ENCODE measurements at places on chromosomes 1 and 21.

- DNase-seq, result no peak
Observed at GRCh38 chr1:149888999-149889289, 10.4 kb upstream of the BOLA1 start.

DNA sequence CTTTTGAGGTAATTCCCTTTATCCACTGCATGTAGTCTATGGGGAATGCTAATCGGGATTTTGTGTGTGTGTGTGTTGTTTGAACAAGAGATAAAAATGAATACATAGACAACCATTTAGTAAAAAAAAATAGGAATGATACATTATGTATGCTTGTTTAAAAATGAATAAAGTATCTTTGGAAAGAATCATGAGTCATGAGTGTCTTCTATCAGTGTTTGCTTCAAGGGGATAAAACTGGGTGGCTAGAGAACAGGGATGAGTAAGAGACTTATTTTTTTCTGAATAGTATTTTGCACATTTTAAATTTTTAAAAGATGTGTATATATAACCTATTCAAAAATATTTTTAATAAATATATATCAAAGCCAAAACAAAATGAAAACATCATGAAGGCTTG, 839.4 kb upstream of the ADGRL4 start:
- no peak for DNase-seq

GRCh38 chr1:198072177-198072576, 84.6 kb upstream of the NEK7 start:
- DNase-seq, result no peak

- no peak for DNase-seq
Observed at GRCh38 chr1:230145505-230145899, 78.5 kb downstream of the GALNT2 start.

DNA sequence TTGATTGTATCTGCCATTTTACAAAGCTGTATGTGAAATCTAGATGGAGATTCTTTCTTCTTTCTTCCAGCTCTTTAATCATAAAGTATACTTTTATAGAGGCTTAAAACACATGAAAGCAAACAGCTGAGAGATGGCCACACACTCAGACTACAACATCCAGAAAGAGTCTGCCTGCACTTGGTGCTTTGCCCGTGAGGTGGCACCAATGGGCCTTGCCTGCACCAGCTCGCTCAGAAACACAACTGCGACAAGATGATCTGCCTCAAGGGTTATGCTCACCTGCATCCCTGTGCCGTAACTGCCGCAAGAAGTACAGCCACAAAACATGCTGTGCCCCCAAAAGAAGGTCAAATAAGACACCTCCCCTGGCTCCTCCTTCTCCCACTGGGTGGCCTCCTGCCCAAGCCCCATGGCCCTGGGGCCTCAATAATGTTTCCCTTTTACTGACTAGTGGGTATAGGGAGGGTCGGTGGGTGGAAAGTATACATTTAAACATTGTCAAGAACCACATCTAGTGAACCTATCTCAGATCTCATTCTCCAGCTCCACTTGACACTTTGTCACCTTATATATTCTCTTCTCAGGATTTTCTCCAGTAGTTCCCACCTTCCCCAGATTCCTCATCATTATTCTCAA, 66.7 kb upstream of the ANGPTL3 start:
- DNase-seq, result no peak

DNA sequence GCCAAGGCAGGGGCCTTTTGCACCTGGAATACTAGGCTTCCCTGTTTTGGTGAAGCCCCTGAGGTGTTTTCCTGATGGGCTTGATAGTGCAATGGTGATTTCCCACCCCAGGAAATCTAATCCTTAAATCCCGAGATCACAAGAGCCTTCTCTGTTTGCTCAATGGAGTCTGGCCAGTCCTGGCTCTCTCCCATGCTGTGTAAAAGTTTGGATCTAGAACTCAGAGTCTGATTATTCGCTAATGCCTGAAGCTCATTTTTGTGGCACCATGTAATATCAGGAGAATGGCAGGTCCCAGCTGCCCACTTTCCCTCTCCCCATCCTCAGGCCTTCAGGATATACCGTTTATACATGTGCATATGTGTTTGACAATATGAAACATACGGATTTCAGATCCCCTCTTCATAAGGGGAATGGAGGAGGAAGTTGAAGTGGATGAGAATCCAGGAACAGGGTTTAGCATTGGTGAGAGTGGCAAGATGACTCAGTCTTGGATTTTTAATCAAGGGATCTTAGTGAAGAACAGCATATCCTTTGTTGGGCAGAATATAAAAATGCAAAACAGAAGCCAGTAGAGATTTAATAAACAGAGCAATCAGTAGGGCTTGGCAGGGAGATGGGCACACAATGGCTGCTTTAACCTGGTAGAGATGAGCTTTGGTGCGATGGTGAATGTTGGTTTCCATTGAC, 62.1 kb downstream of the CLIC6 start:
- no peak for DNase-seq

DNA sequence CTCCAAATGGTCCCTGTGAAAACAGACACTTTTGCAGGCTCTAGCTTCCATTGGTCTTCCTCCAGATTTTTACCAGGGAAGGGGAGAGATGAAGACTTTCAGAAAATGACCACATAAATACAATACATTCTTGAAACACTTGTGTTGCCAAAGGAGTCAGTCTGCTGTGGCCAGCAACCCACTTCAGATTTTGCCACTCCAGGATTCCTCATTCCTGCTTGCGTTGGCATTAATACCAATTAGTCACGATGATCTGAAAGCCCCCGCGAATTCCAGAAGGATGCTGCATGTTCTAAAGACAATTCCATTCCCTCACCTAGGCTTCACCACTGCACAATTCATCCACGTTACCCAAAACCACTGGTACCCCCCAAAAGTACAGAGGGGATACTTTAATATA, 7.9 kb upstream of the BACE2 start:
- DNase-seq, result no peak

DNA sequence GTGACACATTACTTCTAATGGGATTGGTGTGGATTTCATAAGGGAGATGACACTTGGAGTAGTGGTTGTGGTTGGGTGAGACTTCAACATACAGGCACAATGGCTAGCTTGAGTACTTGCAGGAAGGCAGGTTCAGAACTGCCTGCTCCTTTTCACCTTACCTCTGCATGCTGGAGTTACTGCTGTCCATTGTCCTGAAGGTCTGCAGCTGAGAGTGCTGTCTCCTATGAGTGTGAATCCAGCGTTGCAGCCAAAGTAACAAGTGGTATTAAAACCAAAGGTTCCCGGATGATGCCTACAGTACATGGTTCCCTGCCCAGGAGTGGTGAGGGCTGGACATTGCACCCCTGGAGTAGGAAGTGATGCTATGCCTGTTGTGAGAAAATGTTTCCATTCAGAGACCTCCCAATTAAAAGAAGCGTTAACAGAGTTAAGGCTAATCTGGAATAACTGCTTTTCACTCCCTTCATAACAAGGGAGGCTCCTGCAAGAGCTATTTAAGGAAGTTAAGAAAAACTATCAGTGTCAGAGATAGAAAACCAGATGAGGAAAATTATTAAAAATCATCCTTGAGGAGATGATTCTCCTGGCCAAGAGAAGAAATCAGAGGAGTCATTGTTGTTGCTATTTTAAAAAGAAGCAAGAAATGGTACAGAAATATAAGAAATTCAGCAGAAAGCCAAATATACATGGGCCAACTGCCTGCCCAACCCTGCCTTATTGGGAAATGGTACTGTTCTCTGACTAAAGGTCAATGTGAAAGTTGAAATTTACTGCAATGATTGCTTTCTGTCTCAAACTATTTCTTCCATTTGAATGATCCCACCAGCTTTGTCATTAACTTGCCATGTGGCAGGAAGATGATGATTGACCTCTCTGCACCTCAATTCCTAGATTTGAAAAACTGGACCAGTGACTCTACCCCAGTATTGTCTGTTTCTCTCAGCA, 9.8 kb upstream of the F5 start:
- DNase-seq, result no peak

DNA sequence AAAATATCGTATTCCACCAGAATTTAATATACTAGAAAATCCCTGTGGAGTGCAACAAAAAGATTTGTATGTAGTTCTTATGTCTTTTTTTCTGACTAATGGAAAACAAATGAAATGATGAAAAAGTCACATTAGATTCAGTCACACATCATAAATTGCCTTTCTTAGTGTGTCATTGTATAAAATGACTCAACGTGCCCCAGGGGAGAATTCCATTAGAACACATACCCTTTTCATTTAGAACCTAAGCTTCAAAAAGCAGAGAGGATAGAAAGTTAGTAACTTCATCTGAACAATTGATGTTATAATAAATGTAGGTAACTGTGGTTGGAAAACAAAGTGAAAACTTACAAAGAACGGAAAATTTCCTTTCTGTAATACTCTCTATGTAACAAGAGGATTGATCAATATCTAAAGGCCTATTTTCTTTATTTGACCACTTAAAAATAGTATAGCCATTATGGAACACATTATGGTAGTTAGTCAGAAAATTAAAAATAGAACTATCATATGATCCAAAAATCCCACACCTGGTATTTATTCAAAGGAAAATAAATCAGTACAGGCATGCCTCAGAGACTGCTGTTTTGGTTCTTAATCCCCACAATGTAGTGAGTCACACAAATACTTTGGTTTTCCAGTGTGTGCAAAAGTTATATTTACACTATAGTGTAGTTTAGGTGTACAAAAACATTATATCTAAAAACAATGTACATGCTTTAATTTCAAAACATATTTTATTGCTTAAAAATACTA, 1016.1 kb downstream of the KCNT2 start:
- DNase-seq, result peak; percentile 89

DNA sequence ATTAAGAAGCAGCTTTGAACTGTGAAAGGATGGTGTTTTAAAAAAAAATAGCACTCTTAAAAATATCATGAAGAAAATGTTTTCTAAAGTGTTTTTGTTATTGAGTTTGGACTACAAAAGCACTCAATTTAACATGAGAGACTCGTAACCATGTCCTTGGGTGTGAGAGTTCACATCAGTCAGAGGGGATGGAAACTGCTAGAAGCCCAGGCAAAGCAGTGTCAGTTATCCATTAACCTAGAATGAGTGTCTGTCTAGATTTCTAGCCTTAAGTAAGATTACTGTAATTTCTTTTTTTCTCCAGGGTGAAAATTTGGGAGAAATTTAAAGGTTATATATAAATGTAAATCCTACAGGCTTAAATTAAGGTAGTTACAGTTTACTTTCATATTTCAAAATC, 31.7 kb downstream of the SLC5A9 start:
- no peak for DNase-seq

DNA sequence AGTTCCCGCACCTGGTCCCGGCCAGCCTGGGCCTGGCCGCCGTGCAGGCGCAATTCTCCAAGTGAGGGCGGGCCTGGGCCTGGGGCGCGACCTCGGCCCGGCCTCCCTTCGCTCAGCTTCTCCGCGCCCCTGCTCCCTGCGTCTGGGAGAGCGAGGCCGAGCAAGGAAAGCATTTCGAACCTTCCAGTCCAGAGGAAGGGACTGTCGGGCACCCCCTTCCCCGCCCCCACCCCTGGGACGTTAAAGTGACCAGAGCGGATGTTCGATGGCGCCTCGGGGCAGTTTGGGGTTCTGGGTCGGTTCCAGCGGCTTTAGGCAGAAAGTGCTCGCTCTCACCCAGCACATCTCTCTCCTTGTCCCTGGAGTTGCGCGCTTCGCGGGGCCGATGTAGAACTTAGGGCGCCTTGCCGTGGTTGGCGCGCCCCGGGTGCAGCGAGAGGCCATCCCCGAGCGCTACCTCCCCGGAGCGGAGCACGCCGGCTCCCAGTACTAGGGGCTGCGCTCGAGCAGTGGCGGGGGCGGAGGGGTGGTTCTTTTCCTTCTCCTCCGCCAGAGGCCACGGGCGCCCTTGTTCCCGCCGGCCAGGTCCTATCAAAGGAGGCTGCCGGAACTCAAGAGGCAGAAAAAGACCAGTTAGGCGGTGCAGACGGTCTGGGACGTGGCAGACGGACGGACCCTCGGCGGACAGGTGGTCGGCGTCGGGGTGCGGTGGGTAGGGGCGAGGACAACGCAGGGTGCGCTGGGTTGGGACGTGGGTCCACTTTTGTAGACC, 1.2 kb downstream of the OLIG1 start:
- DNase-seq, result no peak

GRCh38 chr1:37471345-37472231, 2.8 kb upstream of the ZC3H12A start:
- DNase-seq, result peak; percentile 36

- peak; percentile 70 for DNase-seq
Observed at GRCh38 chr1:156689035-156689952, 12.1 kb upstream of the NES start.

DNA sequence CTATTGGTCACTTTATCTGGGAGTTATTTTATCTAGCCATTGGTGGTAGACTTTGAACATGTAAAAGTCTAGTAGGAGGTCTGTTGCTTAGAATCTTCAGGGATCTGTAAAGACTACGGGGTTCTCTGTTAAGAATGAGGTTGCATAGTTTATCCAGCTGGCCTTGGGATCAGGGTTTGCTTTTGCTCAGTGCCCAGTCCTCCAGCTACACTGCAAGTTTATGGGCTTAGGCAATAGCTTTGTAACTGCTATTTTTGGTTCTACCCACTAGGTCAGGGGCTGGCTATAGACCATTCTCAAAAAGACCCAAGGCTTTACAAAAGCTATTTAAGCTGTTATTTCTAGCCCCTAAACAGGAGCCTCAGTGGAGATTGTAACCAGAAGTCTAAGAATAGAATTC, 9.8 kb downstream of the SH3GLB1 start:
- DNase-seq, result no peak

GRCh38 chr1:63563745-63564144, 29.5 kb upstream of the PGM1 start:
- no peak for DNase-seq

- no peak for DNase-seq
Observed at GRCh38 chr1:8061673-8062386, 35.7 kb upstream of the ERRFI1 start.

DNA sequence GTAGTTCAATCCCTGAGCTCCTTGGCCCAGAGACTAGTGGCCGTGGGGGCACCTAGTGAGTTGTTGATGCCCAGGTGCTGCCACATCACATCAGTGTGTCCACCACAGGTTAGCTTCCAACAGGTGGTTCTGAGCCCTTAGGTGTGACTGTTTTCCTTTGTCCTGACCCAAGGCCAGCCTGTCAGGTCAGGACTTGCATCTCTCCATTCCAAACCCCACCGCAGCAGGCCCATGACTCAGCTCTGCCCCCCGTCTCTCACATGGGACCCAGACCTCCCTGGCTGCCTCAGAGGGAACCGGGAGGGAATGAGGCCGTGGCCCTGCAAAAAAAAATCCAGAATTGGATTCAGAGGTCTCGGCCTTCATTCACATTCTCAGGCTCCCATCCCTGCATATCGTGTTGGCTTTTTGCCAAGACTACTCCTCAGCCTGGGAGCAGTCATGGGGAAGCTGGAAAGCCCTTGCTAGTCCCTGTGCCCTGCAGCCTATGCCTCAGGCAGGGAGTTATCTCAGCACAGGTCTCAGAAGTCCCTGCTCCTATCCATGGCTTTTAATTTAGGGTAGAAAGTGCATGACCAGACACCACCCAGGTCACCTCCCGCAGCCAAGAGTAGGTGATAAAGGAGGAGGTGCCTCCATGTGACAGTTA, 7.2 kb downstream of the INAVA start:
- DNase-seq, result no peak

GRCh38 chr1:114490274-114490693, 20.7 kb downstream of the TRIM33 start:
- DNase-seq, result no peak
